ENCODE measurements at places on chromosomes 5 and 9.

- no peak for DNase-seq
These were observed 27.1 kb upstream of the TEX10 start for GRCh38 chr9:100379862-100380261.

DNA sequence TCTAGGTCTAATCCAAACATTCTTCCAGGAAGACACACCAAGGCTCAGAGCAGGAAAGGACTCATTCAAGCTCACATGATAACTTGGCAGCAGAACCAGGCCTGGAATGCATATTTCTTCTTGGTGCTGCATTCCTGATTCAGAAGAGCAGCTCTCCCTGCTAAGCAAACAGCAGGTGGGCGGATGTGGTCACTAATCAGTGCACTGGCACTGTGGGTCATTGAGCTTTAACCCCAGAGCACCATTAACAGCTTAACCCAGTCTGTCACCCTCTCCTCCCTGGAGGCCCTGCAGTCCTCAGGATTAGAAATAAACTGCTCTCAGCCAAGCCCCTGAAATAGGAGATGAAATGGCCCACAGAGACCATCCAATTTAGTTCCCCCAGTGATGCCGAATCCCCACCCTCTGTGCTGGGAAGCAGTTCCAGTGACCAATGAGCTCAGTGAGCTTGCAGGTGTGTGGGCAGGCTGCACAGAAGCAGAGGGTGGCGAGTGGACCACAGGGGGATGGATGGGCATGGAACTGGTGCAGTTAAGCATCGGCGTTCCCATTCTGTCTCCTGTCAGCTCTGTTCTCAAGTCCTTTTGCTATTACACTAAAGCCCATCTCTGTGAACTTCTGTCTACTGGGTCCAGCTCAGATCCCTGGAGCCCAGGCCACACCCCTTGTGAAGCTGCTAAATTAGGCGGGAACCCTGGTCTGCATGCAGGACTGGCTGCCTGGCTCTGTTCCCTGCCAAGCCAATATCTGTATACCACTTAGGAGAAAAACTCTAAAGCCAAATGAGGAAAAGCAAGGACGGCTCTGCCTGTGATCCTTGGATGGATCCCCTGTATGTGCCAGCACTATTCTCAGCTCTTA is 16.6 kb upstream of the MEGF9 start:
- DNase-seq, result no peak

DNA sequence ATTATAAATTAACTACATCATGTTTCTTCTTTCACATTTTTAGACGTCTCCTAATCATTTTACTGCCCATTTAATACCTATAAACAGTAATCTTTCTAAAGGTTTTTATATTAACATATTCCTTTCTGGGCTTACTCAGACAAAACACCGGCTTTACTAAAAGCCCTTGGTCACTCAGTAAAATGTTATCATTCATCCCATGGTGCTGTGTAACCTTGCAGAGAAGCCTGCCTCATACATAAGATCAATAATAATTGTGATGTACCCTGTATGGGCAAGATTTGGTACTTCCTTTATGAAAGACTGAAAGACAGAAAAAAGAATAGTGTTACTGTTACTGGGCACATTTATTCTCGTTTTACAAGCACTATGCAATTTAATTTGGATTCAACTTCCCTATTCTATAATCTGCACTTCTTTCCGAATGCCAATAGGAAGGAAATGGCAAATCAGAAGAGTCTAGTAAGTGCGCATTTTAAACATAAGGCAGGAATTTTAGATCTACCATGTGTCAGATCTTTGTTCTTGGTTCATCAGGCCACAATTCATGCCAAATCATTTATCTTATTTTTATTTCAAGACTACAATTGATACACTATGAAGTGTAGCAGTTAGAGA is 522.2 kb downstream of the CSNK1G3 start:
- no peak for DNase-seq

DNA sequence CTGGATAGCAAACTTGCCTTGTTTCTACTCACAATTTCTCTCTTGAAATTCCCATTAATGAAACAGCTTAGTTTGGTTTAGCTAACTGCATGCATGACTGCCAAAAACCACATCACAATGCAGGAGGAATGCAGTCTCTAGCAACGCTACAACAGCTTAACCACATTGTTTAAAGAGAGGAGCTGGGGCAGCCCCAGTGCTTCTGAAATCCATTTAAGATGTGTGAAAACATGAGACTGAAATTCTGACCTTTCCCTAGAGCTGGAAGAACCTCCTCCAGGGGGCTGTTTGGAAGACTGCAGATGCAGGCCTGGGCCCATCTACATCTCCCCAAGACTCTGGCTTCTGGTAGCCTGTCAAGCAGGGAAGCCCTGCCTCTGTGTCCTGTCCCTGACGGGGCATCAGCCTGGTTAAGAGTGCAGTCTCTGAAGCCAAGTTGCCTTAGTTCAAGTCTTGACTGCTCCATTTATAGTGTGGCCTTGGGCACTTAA is 157.1 kb downstream of the ZNF462 start:
- DNase-seq, result peak; percentile 41

DNA sequence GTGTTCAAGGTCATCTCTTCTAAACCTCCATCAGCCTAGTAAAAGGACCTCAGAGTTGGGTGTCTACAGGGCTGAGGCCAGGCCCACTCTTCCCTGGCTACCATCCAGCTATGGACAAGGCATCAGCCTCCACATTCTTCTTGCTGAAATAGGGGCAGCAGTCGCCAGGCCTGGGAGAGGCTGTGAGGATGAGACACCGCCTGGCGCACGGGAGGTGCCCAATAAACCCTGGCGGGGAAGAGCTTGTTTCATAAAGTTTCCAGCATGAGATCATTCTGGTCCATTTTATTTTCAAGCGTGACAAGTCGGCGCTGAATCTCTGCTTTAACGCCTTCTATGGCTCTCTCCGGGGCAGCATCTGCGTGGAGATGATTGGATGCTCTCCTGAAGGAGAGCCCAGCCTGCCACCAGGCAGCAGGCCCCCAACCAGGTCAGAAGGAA is 153.4 kb downstream of the OLFM1 start:
- no peak for DNase-seq

DNA sequence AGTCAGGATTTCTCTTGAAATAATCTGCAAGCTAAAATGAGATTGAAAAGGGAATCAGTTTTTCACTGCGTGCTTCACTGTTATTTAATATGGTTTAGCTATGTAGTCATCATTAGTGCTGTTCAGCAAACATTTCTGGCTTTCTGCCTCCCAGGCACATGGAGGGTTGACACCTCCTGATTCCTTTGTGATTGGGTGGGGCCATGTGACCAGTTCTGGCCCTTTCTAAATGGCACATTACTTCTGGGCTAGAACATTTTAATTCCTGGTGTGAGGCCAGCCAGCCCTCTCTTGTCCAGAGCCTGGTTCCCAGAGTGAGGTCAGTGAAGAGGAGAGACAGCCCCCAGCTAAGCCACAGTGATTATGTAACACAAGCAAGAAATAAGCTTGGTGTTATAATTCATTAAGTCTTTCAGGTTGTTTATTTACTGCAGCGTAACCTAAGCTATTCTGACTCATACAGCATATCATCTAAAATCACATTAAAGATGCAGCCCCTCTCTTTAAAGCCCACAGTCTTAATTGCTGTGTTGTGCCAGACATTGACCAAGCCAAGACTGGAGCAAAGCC is 17.4 kb upstream of the ARSI start:
- DNase-seq, result no peak

DNA sequence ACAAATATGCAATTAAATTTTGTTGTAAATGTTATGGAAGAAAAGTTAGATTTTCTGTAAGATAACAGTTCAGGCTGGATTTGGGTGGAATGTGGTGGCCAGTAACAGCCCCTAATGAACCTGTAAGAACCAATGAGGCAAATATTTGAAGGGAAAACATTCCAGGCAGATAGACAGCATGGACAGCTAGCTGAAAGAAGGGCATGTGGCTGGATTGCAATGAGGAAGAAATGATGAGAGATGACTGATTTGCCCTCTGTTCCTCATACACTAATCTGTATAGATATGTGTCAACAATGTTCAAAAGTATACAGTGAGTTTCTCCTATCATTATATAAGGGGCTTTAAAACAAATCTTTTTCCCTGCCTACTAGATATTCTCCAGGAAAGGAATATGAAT is 58.8 kb downstream of the MAN2A1 start:
- no peak for DNase-seq

DNA sequence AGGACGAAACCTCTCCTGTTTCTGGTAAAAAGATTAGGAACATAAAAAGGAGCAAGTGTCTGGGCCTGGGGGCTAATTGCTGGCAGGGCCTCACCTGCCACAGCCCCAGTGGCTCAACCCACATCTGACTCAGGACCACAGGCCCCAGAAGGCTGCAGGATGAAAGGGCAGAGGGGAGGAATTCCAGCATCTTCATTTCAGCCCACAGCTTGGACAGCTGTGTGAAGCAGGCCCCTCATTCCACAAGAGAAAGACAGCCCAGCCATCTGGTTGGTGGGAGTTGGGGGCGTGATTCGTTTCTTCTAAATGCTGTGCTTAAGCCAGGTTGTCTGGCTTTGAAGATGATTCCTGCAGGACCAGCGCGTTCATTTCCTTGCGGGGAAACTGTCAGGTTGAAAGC is 29.1 kb downstream of the NKX2-5 start:
- DNase-seq, result no peak

DNA sequence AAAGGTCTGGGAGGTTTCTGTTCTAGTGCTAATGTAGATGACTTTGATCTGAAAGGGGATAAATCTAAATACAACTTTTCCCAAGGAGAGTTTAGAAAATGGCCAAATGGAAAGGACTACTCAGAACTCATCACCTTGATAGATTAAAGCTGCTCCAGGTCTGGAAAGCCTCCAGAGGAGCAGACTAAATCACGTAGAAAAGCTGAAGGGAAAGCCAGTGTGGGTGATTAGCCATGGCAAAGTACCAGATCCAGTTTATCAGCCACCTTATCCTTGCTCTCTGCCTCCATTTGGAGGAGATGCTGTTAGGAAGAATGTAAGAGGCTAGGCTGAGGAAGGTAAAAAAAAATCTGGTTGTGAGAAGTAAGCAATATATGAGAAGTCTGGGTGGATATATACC is 120.7 kb upstream of the RAI14 start:
- no peak for DNase-seq

DNA sequence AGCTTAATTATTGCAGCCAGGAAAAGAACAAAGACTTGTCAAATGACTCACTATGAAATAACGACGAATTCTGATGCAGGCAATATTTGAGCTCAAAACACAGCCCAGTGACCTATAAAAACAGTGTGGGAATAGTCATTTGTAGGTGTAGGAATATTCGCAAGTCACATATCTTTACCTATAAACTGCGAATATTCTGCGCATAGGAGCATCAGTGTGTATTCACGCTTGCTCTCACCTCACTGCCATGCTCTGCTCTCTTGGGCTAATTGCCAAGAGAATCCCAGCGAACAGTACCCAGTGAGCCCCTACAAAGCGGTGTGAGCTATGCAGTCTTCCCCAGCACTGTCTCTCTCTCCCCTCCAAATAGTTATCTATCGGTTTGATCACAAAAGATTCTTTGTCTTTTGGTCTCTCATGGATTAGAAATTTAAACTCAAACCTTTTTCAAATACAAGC is 74.2 kb downstream of the ST8SIA4 start:
- no peak for DNase-seq

DNA sequence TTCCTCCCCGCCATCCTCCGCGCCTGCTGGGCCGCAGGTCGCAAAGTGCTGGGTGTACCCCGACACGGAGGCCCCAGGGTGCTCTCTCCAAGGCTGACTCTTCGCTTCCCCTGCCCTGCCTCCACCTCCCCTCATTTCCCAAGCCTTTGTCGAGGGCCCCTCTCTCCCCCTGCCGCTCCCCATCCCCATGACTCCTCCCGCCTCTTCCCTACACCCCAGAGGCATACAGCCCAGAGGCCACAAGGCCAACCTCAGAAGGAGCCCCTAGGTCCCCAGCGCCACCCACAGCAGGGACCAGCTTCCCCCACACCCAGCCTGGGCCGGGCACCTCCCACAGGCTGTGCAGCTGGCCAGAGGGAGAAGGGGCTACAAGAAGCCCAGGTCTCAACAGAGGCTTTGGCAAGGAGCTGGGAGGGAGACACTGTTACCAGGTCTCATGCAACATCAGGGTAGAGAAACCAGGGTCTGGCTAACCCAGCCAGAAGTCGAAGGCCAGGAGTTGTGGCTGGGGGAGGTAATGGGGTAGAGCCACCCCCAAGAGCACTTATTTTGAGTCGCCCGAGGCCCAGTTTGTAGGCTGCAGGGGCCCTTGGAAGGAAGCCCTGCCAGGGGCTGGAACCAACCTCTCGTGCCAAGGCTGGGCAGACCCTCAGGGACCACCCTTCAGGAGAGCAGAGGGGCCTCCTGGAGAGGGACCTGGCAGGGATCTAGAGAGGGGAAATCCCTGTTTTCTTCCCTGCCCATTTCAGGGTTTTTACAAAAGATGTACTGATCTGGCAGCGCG is 24.5 kb upstream of the SARDH start:
- no peak for DNase-seq

DNA sequence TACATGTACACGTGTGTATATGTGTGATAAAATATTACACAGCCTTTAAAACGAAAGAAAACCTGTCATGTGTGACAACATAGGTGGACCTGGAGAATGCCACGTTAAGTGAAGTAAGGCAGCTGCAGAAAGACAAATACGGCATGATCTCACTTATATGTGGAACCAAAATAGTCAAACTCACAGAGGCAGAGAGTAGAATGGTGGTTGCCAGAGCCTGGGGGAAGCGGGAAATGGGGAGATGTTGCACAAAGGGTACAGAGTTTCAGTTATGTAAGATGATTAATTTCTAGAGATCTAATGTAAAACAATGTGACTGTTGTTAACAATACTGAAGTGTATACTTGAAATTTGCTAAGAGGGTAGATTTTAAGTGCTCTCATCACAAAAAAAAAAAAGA is 34.8 kb downstream of the ADAMTS12 start:
- no peak for DNase-seq

DNA sequence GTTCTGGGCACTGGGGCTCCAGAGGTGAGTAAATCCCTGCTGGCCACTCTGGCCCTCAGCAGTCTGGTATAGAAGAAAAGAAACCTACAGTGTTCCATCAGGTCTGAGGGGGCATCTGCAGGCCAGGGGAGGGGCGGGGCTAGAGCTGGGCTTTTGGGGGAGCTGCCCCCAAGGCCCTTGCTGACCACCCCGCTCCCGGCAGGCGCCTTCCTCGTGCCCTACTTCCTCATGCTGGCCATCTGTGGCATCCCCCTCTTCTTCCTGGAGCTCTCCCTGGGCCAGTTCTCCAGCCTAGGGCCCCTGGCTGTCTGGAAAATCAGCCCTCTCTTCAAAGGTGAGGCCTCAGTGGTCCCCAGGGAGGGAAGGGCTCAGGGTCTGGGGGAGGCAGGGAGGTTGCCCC is 6.7 kb downstream of the SLC6A7 start:
- DNase-seq, result no peak

All from left renal cortex interstitium (tissue), 4 donors.